ENCODE measurements at places on chromosomes 2 and 18.

DNA sequence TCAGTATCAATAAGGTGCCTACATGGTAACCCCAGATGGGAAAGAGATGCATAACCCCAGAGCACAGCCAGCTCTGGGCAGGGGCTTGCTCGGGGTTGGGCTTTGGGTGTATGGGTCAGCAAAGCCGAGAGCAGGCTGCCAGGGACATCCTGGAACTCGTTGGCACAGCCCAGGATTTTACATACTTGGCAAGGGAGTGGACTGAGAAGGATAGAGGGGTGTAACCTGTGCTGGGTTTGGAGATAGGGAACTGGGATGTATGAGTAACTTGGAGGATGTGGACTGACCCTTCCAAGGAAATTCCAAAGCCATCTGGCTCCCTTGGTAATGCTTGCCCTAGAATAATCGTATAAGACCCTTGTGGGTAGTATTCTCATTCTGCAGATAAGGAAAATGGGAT is 44.2 kb downstream of the GPR39 start:
- no peak for DNase-seq

GRCh38 chr18:13112982-13113381 is 105.6 kb upstream of the LDLRAD4 start:
- DNase-seq, result no peak

DNA sequence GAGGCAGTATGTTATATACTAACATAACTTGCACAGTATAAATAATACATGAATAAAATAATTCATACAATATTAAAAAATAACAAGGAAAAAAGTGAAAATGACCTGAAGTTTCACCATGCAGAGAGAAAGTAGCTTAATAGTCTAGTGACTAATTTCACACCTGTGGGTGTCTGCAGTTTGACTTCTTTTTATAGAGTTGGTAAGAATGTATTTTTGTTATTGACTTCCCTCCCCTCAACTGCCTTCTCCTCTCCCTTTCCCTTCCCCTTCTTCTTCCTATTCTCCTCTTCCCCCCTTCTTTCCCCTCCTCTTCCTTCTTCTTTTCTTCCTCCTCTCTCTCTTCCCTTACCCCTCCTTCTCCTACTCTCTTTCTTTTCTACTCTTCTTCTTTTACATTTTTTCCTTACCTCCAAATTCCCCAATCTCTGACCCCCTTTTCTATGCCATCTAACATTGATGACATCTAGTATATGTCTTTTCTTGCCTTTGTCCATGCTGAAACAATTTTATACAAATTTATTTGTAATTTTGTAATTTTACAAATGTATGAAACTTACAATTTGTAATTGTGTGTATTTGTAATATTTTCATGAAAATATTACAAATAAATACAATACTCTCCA is 3.1 kb downstream of the DNAH6 start:
- no peak for DNase-seq

DNA sequence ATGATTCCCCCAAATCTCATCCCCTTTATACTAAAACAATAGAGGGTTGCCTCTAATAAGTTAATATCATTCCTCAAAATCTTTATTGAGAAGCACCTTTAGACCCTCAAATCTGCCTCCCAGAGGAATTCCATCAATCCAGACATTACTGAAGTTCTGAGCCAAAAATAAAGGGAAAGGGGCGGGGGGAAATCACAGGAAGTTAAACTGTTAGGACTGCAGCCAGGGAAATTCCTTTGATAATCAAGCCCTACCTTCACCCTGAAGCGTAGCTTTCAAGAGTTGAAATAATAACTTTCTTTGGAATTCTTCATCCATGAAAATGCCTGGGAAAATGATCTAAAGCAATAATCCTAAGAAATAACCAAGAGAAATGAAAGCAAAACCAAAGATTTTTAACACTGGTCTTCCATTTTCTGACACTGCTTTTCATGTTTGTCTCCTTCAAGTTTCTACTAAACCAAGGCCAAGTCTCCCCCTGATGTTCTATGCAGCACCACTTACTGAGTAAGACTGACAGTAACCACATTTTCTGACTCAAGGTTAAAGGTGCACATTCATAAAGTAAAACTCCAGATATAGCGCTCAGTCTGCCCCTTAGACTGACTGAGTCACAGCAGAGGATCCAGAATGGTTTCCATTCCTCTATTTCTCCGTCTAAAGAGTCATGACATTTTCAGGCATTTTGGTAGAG is 78.2 kb downstream of the TCF4 start:
- no peak for DNase-seq

DNA sequence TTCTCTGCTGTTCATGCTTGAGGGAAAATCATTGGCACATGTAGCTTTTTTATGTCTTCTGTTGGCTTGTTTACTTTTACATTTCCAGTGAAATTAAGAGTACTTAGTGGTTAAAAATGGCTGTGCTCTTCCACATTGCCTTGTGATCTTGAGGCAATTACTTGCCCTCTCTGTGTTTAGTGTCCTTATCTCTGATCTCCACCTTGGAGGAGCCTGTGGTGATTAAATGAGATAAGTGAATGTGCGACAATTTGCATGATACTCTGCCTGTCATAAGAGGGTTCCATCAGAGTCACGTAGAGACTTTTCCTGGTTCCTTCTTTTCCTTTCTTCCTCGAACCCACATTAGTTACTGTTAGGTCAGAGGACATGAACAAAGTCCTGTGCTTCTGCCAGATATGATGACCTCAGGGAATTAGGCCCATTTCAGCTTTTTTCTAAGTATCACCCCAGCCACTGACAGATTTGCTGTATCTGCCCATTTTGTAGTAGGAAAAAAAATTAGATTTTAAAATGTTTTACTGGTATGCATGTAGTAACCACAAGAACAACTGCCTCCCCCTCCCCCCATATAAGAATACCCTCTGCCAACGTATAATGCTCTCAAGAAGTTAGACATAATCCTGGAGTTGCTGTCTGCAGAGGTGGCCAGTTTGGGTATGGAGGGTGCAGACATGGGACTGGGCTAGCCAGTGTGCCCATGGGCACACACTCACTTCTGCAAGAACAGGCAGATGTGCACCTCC is 51.9 kb downstream of the TET3 start:
- no peak for DNase-seq

- no peak for DNase-seq
These were observed 132.1 kb upstream of the MAP3K20 start for GRCh38 chr2:172943539-172943938.

DNA sequence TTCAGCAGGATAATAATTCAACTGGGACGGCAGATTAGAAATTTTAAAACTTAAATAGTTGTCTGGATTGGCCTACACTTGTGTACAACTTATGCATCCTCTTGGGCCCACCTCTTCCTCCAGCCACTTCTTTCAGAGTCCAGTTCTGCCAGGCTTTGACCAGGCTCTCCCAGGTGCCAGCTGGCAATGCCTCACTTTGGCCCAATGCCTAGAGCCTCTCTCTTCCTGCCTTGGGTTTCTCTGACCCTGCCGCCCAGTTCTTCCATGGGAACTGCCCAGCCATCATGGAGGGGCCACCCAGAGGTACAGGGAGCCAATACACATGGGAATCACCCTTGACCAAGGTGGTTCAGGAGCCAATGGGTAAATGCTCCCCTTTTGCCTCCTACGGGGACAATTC is 135.5 kb downstream of the IRS1 start:
- DNase-seq, result no peak

DNA sequence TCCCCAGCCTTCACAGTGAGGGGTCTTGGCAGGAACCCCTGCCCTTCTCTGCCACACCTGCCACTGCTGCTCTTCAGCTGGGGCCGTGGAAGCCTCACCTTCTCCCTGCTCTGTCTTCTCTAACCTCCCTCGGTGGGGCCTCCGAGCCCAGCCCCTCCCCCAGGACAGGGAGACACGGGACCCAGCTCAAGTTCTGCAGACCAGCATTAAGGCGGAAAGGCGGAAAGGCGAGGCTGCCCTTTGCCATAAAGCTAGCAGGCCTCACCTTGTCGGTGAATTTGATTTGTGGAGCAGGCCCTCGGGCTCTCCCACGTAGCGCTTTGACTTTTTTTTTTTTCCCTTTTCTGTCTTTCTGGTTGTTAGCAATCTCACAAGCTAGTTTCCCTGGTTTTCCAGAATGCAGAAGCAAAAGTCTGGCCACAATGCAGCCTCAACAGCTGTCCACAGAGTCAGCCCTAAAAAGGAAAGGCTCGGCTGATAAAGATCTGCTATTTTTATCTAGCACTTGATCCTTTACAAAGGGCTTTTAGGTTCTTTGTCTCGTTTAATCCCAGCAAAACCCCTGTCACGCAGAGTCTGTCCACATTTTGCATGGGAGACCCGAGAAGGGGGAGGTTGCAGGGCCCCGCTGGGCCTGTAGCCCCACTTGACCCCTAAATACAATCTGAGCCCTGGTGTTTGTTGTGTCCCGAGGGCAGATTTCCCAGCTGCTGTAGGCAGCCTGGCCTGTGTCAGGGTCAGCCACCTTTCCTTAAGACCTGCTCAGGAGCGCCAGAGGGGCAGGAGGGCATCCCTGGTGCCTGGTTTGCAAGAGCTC is 6.0 kb downstream of the ITM2C start:
- DNase-seq, result no peak

DNA sequence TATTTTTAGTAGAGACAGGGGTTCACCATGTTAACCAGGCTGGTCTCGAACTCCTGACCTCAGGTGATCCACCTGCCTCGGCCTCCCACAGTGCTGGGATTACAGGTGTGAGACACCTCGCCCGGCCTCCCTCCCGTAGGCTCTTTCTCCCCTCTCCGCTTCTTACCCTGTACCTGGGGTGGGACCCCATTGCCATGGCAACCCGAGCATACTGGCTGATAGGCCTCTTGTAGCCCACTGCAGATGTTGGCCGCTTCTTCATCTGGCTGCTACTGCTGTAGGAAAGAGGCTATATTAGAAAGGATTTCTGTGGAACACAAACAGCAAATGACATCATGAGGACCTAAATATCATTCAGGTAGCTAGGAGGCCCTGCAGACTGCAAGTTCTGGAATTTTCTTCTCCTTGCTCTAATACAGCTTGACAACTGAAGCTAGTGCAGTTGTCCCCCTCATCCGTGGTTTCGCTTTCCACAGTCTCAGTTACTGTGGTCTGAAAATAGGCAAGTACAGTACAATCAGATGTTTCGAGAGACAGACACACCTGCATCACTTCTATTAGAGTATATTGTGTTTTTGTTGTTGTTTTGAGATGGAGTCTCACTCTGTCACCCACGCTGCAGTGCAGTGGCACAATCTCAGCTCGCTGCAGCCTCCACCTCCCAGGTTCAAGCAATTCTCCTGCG is 51.6 kb upstream of the ASXL2 start:
- DNase-seq, result no peak

DNA sequence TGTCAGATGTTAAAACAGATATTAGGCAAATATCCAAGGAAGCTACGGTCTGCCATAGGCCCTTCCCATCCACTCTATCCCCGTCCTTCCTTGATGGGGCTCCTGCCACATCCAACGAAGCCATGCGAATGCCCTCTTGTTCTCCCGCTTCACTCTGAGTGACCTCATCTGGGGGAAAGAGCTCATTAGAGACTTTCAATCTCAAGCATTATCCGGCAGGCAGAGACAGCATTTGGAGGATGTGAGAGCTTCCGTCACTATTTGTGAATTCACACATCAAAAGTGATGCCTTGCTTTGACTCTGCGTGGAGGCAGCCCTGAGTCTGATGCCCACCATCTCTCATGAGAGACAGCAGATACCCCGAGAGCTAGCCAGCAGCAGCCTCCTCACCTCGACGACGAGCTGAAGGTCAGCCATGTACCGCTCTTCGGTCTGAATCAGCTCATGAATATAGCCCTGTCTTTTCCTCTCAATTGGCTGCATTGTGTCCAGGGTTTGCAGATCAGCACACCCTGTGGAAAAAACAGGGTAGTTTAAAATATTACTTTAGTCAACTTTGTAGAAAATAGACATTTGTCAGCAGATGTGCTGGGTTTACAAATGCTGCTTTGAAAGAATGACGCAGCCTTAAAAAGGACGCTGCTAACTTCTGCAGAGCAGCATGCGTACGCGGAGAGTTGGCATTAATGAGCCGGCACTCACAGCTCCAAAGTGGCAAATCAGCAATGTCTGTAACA is 45.9 kb downstream of the FAM228A start:
- DNase-seq, result no peak

GRCh38 chr2:128026448-128027277 is 1.2 kb downstream of the SAP130 start:
- no peak for DNase-seq

GRCh38 chr2:101112772-101113157 is 38.4 kb downstream of the TBC1D8 start:
- DNase-seq, result no peak
